Activated CD4-positive, alpha-beta T cell treated with anti-CD3 and anti-CD28 coated beads, Interleukin-2, amount 50 U/mL, for 16 hours (primary cell): ENCODE measurements at places on chromosomes 11 and 22.

- no peak for DNase-seq
These were observed 817.2 kb downstream of the FAM181B start for GRCh38 chr11:81916451-81916850.

DNA sequence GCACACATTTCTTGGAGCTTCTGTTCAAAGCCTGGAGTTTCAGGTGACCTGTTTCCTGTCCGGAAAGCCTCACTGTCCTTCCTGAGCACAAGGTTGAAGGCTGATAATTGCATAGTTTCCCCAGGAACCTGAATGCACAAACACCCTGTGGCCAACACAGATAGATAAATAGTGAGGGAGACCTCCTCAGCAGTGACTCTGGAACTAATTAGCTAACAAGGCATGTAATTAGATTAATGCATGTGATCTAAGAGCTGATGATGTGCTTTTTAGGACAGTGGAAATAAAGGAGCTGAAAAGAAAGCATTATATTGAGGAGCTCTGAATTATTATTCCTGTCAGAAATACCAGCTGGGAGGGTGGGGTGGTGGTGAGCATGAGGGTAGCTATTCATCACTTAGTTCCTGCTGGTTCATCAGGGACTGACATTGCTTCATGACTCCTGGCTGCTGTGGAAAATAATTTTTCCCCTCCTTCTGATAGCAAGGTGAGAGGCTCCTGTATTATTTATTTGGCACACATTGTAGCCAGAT is 101.1 kb downstream of the NELL1 start:
- no peak for DNase-seq

DNA sequence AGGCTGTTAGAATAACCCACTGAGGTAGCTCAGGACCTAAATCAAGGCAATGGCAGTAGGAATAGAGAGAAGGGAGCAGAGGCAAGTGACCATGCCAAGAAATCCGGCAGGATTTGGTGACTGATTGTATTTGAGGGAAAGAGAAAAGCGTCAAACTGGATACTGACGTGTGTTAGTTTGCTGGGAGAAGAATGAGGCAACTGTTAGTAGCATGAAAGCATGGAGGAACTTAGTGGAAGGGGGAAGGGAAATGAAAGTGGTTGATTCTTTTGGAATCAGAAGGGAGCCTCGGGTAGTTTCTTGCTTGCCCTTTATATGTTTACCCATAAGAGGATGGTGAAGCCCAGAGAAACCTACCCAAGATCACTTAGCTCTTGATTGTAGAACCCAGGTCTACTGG is 8.3 kb downstream of the PPFIBP2 start:
- DNase-seq: no peak

DNA sequence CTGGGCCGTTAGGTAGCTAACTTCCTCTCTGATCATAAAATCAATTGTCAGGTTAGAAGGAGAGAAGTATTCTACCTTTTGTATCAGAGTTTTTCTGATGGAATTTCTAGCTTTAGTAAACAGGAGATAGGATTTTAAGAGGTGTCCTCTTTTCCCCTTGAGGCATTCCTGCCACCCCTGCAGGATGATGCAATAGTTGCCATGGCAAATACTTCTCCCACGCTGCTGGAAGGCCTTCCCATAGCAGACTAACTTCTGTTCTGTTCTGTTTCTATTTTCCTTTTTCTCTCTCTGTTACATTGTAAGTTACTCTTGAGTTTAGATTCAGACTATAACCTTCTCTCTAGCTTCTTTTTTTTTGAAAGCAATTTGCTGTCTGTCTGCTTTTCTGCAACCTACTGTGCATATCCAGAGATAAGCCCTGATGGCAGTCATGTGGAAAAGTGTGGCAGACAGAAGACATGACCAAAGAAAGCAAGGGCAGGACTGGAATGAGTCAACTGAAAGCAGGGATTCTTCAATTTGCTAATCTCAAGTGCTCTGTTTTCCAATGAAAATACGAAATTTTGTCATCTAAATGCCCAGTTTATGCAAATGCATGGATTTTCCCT is 679.1 kb downstream of the DLG2 start:
- no peak for DNase-seq

DNA sequence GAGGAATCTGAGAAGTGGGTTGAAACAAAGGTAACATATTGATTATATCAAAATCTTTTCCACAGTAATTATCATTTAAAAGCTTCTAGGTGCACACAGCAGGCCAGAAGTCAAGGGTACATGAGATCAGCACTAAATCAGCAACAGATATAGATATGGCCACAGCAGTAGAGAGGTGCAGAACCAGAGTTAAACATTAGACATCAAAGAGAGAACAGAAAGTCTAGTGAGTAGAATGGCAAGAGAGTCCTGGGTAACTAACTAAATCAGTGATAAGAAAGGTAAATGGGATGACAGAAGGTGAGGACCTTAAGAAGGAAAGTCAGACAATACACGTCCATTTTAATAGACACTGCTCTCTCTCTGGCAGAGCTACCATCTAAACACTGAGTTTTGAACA is 119.5 kb upstream of the GRIA4 start:
- no peak for DNase-seq

- DNase-seq: peak; percentile 86
These were observed at the start of gene GRAMD1B for GRCh38 chr11:123429913-123430720. GRAMD1B (plus strand) TSS chr11:123430269; CDS start chr11:123430793, 524 bp downstream.
